Effector memory CD4-positive, alpha-beta T cell (primary cell): ENCODE measurements at places on chromosomes 5 and 9.

- no peak for DNase-seq
These were observed 109.7 kb downstream of the ZNF354C start for GRCh38 chr5:179169836-179170235.

DNA sequence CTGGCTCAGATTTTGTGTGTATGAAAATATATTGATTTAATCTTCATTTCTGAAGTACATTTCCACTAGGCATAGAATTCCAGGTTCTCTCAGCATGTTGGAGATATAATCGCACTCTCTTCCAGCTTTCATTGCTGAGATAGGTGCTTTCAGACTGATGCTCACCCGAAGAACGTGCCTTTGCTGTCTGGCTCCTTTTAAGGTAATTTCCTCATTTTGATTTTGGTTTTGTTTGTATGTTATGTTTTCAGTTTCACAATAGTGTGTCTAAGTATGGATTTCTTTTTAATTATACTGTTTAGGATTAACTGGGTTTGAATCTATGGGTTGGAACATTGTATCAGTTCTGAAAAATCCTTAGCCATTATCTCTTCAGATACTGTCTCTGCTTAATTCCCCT, 132.0 kb upstream of the NFIB start:
- DNase-seq: no peak

DNA sequence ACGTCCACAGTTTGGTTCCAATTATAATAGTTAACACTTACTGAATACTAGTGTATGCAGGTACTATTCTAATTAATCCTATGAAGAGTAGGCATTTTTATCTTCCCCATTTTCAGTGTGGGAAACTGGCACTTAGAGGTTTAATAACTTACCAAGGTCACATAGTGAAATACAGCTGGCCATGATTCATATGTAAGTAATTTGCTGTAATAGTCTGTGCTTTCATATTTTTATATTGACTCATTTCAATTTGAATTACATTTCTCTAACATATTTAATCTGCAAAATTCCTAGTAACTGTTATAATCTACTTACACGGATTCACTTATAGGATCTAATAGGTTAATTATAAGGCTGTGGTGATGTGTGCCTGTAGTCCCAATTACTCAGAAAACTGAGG, 19.4 kb downstream of the CCNH start:
- no peak for DNase-seq

GRCh38 chr5:116394186-116394867, 180.3 kb downstream of the SEMA6A start:
- DNase-seq: no peak
